SK-N-MC (cell line): ENCODE measurements at places on chromosomes 12 and 14.

- DNase-seq: no peak
Measured at GRCh38 chr14:58479975-58480374, 52.5 kb downstream of the KIAA0586 start.

GRCh38 chr12:46442239-46442638, 69.7 kb upstream of the SLC38A2 start:
- no peak for DNase-seq

DNA sequence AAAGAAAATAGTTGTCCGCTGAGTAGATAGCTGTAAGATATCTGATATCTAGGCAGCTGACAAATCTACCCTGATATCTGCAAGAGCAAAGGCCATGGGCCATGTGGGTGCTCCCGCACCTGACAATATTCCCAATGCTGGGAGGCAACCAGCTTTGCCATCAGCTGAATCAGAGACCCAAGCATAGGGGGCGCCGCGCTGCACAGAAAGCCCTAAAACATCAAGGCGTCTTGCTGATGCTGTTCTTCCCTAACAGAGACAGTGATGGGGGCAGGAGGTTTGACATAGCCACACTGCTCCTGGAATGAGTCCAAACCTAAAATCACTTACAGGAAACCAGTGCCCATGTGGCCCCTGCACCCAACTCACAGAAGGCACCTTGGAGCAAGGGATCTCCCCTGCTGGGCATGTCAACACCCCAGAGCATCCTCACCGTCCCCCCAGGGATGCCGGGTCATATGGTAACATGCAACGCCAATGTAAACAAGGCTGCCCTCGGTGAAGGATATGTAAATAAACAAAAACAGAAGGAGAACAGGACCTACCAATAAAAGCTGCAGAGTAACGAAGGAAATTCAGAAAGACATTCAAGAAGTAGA, 199.5 kb downstream of the TMEM132D start:
- DNase-seq: no peak

DNA sequence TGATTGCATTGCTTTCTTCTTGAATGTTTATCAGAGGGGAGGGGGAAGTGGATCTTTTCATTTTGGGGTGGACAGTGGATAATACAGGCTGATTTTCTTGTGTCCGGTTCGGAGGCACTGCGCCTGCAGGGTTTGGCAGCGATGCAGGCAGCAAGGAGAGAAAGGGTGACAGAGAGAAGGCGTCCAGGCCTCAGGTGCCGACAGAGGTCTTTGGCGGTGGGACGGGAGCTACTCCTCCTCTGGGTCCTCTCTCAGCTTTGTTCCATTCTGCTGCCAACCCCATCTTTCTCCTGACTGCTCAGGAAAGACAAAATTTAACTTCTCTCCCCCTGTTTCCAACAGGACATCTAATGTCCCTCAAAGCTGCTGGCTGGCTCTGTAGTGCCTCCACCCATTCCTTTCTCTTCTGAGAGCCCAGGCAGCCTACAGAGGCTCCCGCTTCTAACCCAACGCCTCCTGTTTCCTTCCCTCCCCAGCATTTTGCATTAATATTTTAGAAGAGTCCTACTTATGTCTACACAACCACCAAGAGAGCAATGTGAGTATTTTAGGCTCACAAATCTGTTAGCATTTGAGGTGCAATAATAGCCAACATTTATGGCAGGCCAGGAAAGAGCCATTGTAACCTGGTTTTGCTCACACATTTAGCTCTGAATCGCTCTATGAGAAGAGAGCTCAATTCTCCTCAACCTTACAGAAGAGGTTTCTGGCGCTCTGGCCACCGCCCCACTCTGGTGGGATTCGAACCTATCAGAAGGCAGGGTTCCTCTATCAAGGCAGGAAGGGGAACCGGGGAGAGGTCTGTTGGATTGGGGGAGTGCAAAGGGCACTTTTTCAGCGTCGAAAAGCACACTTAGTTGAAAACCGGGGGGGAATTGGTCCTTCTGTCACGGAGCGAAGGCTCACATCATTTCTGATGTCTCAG, 7.1 kb upstream of the TBX5 start:
- DNase-seq: no peak

GRCh38 chr14:95253039-95253630, 66.6 kb downstream of the CLMN start:
- DNase-seq: no peak

DNA sequence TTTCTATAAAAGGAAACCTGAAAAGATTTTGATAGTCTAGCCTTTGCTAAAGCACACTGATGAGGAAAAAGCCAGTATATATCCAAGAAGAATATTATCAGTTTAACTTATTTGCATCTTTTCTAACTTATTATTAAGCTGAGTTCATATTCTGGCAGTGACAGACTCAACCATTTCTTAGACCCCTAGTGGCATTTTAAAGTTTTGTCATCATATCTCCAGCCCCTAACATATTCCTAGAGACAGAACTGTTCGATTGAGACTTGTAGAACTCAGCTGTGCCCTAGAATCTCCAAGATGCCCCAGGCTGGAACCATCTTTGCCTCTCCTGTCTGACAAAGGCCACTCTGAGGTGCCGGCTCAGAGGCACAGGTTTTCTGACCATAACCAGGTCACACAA, 365.6 kb downstream of the NELL2 start:
- no peak for DNase-seq

DNA sequence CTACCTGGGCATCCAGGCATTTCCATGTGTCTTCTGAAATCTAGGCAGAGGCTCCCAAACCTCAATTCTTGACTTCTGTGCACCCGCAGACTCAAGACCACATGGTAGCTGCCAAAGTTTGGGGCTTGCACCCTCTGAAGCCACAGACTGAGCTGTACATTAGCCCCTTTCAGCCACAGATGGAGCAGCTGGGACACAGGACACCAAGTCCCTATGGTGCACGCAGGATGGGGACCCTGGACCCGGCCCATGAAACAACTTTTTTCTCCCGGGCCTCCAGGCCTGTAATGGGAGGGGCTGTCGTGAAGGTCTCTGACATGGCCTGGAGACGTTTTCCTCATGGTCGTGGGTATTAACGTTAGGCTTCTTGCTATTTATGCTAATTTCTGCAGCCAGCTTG, 330.0 kb downstream of the RERGL start:
- no peak for DNase-seq

DNA sequence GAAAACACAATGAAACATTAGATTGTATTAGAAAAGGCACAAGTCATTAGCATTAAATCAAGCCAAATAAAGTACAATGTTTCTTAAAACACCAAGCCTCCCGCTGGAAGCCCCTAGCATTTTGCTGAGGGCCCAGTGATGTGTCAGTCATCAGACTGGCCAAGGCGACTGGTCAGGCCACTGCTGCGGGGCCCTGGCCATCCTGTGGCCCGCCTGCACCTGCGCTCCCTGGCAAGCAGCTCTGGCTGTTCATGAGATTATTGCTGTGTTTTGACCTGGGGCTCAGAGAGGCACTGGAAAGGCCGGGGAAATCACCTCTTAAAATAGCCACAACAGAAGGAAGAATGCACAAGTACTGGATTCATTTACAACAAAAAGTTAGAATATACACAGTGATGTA, 24.2 kb upstream of the AMN start:
- DNase-seq: no peak
